ENCODE measurements at places on chromosomes 12 and 14. TPM values are rescaled to one million over a fixed set of nuclear protein-coding genes. Genes with fewer than 3 reads are reported as not detected.

GPR137C gene
- 0.34 TPM for total RNA-seq

KRT75 gene
- total RNA-seq = not detected

IKZF4 gene
- 21.8 TPM for total RNA-seq

WASHC4 gene
- total RNA-seq = 40.2 TPM

TAPBPL gene
- total RNA-seq = 45.8 TPM

CLEC2A gene
- not detected for total RNA-seq

OASL gene
- total RNA-seq = 10.6 TPM

RAD51AP1 gene
- 39.6 TPM for total RNA-seq

ST8SIA1 gene
- 0.32 TPM for total RNA-seq

MAP3K9 gene
- 5.7 TPM for total RNA-seq

TGM1 gene
- total RNA-seq = 5.6 TPM

PRH2 gene
- total RNA-seq = not detected

YBX3 gene
- 57.9 TPM for total RNA-seq

SCNN1A gene
- 0.32 TPM for total RNA-seq

COX8C gene
- not detected for total RNA-seq

KRT3 gene
- total RNA-seq = not detected

SMCO3 gene
- total RNA-seq = not detected

MIPOL1 gene
- not detected for total RNA-seq

FAM90A1 gene
- 0.36 TPM for total RNA-seq

All from T-helper 2 cell treated with Interferon-gamma antibody and Interleukin-4, amounts not matched to agents 100 ng/mL and 5 ng/mL, for 36 hours (primary cell).